Endothelial cell (in vitro differentiated cells): ENCODE measurements at places on chromosomes 1 and 21. TPM values are rescaled to one million over a fixed set of nuclear protein-coding genes. Genes with fewer than 3 reads are reported as not detected.

Gene RXRG
- total RNA-seq = not detected

Gene CELA3B
- not detected for total RNA-seq

Gene NOL9
- 26.9 TPM for total RNA-seq

GRCh38 chr1:94395748-94396309 is 22.4 kb upstream of the ABCD3 start:
- H3K27me3 ChIP-seq = no peaks in the 10 kb centered on the region
- no peak for DNase-seq
- no peaks in the 10 kb centered on the region for H3K36me3 ChIP-seq
- no peak overlapping the region for H3K4me3 ChIP-seq

Gene EDARADD
- 9.4 TPM for total RNA-seq

- H3K4me1 ChIP-seq = no peaks in the 10 kb centered on the region
- no peak for DNase-seq
- no peaks in the 10 kb centered on the region for H3K36me3 ChIP-seq
- H3K4me3 ChIP-seq = no peak overlapping the region
- no peak overlapping the region for H3K27ac ChIP-seq
- no peaks in the 10 kb centered on the region for H3K27me3 ChIP-seq
Observed at GRCh38 chr1:110687250-110687649, 12.5 kb upstream of the KCNA3 start.

Gene DCAF6
- 21.0 TPM for total RNA-seq

- peaks cover 3% of the 10 kb centered on the region for H3K36me3 ChIP-seq
- DNase-seq = no peak
- no peaks in the 10 kb centered on the region for H3K4me1 ChIP-seq
Observed at GRCh38 chr1:227793948-227794816, 21.3 kb upstream of the PRSS38 start.

DNA sequence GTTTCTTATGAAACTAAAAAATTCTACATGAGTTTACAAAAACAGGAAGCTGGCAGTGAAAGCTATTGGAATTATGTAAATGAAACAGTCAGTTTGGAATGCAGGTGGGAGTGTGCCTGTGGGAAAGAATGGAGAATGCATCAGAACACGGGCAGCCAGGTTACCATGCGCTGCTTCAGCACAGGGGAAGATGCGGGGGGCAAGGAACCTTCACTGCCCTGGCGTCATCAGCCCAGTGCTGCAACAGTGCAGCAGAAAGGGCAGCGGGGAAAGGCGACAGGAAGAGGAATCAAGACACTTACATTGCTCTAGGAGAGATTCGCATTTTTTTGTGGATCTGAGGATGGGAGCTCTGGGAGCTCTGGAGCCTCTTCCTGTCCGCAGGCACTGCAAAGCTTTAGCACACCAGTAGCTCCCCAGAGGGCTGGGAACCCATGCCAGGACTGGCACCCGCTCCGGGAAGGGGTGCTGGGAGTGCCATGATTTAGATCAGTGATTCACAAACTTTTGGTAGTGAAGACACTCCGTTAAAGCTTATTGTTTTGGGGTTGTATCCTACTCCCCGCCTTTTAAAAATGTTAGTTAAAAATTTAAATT is 64.1 kb upstream of the WDR26 start:
- peak overlapping the region; percentile 99 for H3K27ac ChIP-seq
- peaks cover 13% of the 10 kb centered on the region for H3K27me3 ChIP-seq
- peak overlapping the region; percentile 63 for H3K4me3 ChIP-seq
- peak; percentile 44 for DNase-seq
- peaks cover 43% of the 10 kb centered on the region for H3K4me1 ChIP-seq

- H3K4me3 ChIP-seq = no peak overlapping the region
- no peak overlapping the region for H3K27ac ChIP-seq
- peaks cover 47% of the 10 kb centered on the region for H3K36me3 ChIP-seq
- no peak for DNase-seq
- H3K4me1 ChIP-seq = no peaks in the 10 kb centered on the region
Observed at GRCh38 chr1:109338091-109338490, 31.3 kb upstream of the MYBPHL start.

- no peak overlapping the region for H3K4me3 ChIP-seq
- H3K27me3 ChIP-seq = no peaks in the 10 kb centered on the region
- H3K4me1 ChIP-seq = no peaks in the 10 kb centered on the region
- H3K27ac ChIP-seq = no peak overlapping the region
Observed at GRCh38 chr1:166233750-166234366, 67.1 kb upstream of the FAM78B start.

DNA sequence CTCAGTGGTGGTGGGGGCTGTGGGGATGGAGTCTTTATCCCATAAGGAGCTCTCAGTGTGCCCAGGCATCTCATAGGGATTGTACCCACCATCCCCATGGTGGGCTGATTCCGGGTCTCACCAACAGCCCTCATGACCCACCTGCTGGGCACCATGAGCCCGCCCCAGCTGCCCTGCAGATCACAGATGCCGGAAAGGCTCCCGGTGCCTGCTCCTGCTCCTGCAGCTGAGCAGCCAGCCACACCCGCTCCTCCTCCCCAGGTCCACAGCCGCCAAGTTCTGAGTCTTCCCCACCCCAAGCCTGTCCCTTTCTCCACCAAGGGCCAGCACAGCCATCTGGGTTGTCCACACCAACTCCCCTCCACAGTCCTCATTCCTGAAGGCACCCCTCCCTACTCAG is 15.5 kb upstream of the TSPEAR start:
- H3K27ac ChIP-seq = no peak overlapping the region
- H3K27me3 ChIP-seq = peaks cover 3% of the 10 kb centered on the region
- no peaks in the 10 kb centered on the region for H3K4me1 ChIP-seq
- DNase-seq = no peak
- peaks cover 4% of the 10 kb centered on the region for H3K36me3 ChIP-seq
- H3K4me3 ChIP-seq = no peak overlapping the region

Gene PGLYRP3
- total RNA-seq = 1.1 TPM

GRCh38 chr1:26122988-26123973 is 11.7 kb downstream of the PDIK1L start:
- H3K36me3 ChIP-seq = peaks cover 4% of the 10 kb centered on the region
- H3K27me3 ChIP-seq = peaks cover 2% of the 10 kb centered on the region

DNA sequence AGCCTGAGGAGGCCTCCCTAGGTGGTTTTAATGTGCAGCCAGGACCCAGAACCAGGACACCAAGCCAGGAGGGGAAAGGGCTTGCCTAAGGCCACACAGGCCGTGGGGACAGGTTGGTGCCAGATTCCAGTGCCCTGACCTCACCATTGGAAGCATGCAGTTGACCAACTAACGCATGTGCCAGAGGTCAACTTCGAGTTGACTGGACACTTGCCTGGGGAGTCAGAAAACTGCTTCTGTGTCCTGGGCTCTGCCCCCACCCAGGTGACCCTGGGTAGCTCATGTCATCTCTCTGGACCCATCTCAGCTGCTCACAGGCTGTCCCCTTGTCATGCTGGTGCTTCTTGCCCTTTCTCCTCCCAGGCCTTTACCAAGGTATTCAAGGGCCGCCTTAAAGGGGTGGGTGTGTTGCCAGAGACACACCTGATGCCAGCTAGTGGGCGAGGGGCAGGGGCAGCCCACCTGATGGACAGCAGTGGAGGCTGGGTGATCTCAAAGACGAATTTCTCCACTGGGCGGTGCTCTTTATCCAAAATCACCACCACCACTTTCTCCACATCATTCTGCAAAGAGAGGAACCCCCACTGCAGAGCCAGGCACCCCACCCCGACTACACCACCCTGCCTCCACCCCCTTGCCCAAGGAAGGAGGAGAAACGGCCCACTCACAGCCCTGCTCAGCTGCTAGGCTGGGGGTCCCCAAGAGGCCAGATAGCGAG is 4.4 kb downstream of the MAD2L2 start:
- peaks cover 6% of the 10 kb centered on the region for H3K27me3 ChIP-seq
- H3K27ac ChIP-seq = no peak overlapping the region
- no peak for DNase-seq
- peaks cover under 1% of the 10 kb centered on the region for H3K4me1 ChIP-seq

Gene TRPM2
- total RNA-seq = 0.15 TPM

Gene OLIG2
- 0.33 TPM for total RNA-seq

DNA sequence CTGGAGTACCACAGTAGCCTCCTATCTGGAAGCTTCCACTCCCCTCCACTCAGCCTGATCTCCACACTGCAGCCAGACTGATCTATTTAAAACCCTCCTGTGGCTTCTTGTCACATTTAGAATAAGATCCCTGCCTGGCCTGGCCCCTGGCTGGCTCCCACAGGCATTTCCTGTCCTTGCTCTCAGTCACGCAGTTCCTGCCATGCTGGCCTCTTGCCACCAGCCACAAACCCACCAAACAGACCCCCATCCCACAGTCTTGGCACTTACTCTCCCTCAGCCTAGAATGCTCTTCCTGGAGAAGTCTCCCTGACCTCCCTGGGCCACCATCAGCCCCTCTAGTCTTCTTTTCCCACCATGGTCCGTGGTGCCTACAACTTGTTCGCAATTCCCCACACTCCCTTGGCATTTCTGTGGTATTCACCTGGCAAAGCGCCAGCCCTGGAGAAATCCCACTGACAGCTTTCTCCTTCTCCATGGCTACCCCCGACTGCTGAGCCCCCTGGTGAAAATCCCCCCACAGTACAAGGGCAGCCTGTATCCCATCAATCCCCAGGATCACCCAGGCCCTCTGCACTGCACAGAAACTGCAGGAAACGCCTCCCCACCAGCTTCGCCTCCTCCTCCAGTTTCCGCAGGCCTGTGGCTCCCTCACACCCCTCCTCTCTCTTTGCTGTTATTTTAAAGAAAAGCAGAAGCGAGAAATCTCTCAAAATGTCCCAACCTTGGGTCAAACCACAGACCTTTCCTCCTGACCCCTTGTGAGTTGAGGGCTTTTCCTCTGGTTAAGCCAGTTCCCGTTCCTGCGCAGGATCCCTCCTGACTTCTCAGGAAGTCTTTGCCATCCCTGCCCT is 94.5 kb downstream of the SYT2 start:
- peak overlapping the region; percentile 0 for H3K27ac ChIP-seq
- no peak overlapping the region for H3K4me3 ChIP-seq
- H3K27me3 ChIP-seq = peaks cover 1% of the 10 kb centered on the region
- no peaks in the 10 kb centered on the region for H3K36me3 ChIP-seq
- DNase-seq = no peak
- peaks cover 25% of the 10 kb centered on the region for H3K4me1 ChIP-seq

Gene USP25
- total RNA-seq = 38.0 TPM

GRCh38 chr1:19349999-19350398 is 37.9 kb downstream of the SLC66A1 start:
- no peaks in the 10 kb centered on the region for H3K4me1 ChIP-seq
- H3K27ac ChIP-seq = peak overlapping the region; percentile 57
- peaks cover 6% of the 10 kb centered on the region for H3K27me3 ChIP-seq
- H3K36me3 ChIP-seq = peaks cover 33% of the 10 kb centered on the region
- no peak overlapping the region for H3K4me3 ChIP-seq
- DNase-seq = no peak

Gene HMGCL
- 30.0 TPM for total RNA-seq

DNA sequence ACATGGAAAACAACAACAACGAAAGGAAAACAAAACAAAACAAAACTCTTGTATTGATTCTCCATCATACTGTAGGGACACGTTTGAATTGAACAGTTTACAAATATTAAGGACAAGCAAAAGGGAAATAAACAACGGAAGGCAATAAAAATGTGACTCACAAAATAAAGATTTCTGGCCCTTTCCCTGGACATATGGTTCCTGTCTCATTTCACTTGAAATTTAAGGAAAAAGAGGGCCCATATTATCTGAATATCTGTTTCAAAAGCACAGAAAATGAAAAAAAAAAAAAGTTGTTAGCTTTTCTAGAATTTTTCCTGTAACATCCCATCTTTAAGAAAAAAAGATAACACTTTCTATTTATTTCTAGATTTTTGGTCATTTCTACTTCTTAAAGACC is 3.6 kb upstream of the PKN2 start:
- H3K36me3 ChIP-seq = no peaks in the 10 kb centered on the region
- H3K27ac ChIP-seq = no peak overlapping the region
- no peak for DNase-seq
- H3K4me3 ChIP-seq = no peak overlapping the region

- H3K27me3 ChIP-seq = no peaks in the 10 kb centered on the region
- DNase-seq = no peak
- H3K36me3 ChIP-seq = no peaks in the 10 kb centered on the region
- H3K4me1 ChIP-seq = no peaks in the 10 kb centered on the region
- no peak overlapping the region for H3K4me3 ChIP-seq
Observed at GRCh38 chr1:98402860-98403259, 258.7 kb upstream of the SNX7 start.

DNA sequence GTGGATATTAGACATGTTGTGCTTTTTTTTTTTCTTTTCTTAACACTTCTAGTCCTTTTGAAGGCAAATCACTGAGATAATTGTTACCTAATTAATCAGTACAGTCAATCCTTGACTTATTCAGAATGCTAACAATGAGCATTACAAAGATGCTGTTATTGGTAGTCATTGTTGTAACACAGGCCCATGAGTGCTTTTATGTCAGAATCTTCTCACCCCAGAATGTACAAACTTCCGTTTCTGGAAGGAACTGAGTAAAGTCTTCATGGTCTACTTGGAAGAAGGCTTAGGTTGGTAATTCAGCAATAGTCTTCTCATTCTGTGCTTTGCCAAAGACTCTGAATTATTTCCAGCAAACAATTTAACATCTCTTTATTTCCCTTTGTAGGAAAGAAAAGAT is 3.1 kb downstream of the KCNK1 start:
- H3K27me3 ChIP-seq = peaks cover 12% of the 10 kb centered on the region
- DNase-seq = no peak
- H3K4me3 ChIP-seq = no peak overlapping the region
- H3K4me1 ChIP-seq = peaks cover 17% of the 10 kb centered on the region

- DNase-seq = no peak
- peak overlapping the region; percentile 68 for H3K27ac ChIP-seq
- peaks cover 49% of the 10 kb centered on the region for H3K4me1 ChIP-seq
- peaks cover 61% of the 10 kb centered on the region for H3K36me3 ChIP-seq
- peaks cover 3% of the 10 kb centered on the region for H3K27me3 ChIP-seq
Observed at GRCh38 chr1:207815913-207816291, 64.0 kb downstream of the CD46 start.

Gene PAPPA2
- total RNA-seq = 0.33 TPM

Gene LINGO4
- 0.13 TPM for total RNA-seq

DNA sequence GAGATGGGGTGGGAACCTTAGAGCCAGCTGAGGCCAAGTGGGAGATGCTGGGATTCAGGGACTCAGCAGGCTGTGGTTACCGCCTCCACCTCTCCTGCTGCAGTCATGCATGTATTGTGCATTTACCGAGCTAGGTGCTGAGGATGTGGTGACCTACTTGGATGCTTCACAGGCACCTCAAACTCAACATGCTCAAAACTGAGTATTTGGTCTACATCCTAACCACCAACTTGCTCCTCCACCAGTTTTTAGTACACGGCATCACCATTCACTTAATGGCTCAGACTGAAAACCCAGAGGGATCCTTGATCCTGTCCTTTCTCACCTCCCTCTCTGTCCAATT is 5.6 kb downstream of the CHRNB2 start:
- peaks cover 4% of the 10 kb centered on the region for H3K27me3 ChIP-seq
- H3K4me3 ChIP-seq = no peak overlapping the region
- H3K36me3 ChIP-seq = peaks cover 4% of the 10 kb centered on the region
- peaks cover 3% of the 10 kb centered on the region for H3K4me1 ChIP-seq
- H3K27ac ChIP-seq = no peak overlapping the region
- DNase-seq = no peak

GRCh38 chr1:7975212-7975865 is 13.8 kb downstream of the PARK7 start:
- no peaks in the 10 kb centered on the region for H3K4me1 ChIP-seq
- no peak overlapping the region for H3K27ac ChIP-seq
- DNase-seq = peak; percentile 85
- peaks cover 17% of the 10 kb centered on the region for H3K36me3 ChIP-seq

Gene NCAM2
- 0.64 TPM for total RNA-seq
